ENCODE measurements at places on chromosomes 11 and 22. TPM values are rescaled to one million over a fixed set of nuclear protein-coding genes. Genes with fewer than 3 reads are reported as not detected.

Gene KDM4E
- not detected for total RNA-seq

Gene SNX32
- total RNA-seq: 6.6 TPM

Gene PATE4
- total RNA-seq: not detected

Gene OR8D4
- not detected for total RNA-seq

Gene APLNR
- total RNA-seq: not detected

Gene SPTBN2
- 0.45 TPM for total RNA-seq

Gene SIRT3
- 48.5 TPM for total RNA-seq

Gene DNAJB13
- 1.2 TPM for total RNA-seq

Gene KRTAP5-2
- total RNA-seq: not detected

Gene SOX6
- total RNA-seq: 0.11 TPM

Gene XKR3
- total RNA-seq: not detected

Gene SF1
- total RNA-seq: 316 TPM

Gene BTBD18
- not detected for total RNA-seq

Gene TENM4
- 0.15 TPM for total RNA-seq

Gene VWCE
- 8.6 TPM for total RNA-seq

Gene CRELD2
- 38.6 TPM for total RNA-seq

Gene BDNF
- total RNA-seq: not detected

Gene C11orf52
- not detected for total RNA-seq

Gene SHANK2
- total RNA-seq: not detected

Gene RAPSN
- total RNA-seq: 1.1 TPM

Gene OOSP4B
- not detected for total RNA-seq

Gene BACE1
- 0.17 TPM for total RNA-seq

Gene PATE2
- total RNA-seq: not detected

Gene SLC22A25
- total RNA-seq: not detected

Gene PLA2G3
- not detected for total RNA-seq

Gene GP1BB
- total RNA-seq: not detected

Gene YPEL1
- 0.91 TPM for total RNA-seq

Gene DDX25
- total RNA-seq: 0.32 TPM

Gene CDC42BPG
- 0.37 TPM for total RNA-seq

Gene NAALAD2
- not detected for total RNA-seq

Gene RTN4R
- total RNA-seq: 1.4 TPM

Gene XBP1
- total RNA-seq: 62.3 TPM

Gene KIRREL3
- total RNA-seq: not detected

Gene PRSS23
- total RNA-seq: 0.91 TPM

Gene SAA2
- total RNA-seq: not detected

Gene KCNJ1
- not detected for total RNA-seq

Gene C11orf86
- not detected for total RNA-seq

Gene OLFML1
- not detected for total RNA-seq

Data from activated T-helper 17 cell treated with anti-CD3 and anti-CD28 coated beads, Interleukin-2, amount 50 U/mL, for 72 hours (primary cell).